Activated B cell treated with CpG ODN at 0.5 μM for 24 hours (primary cell): ENCODE measurements at places on chromosomes 13 and 19.

DNA sequence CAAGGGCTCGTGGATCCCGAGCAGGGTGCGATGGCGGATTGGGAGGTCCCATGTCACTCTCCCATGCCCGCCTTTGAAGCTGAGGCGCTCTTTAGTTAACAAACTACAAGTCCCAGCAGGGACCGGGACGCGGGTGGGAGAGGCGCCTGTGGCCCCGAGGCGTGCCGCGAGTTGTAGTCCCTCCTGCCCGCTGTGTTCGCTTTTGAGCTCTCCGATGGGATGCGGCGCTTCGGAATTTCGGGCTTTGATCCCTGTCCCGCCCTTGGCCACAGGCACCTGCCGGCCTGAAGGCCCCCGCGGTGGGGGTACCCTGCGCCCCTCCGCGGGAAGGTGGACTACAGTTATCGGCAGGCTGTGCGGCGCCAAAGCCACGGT lies 11.0 kb downstream of the CYTH2 start:
- no peak for DNase-seq

- no peak for DNase-seq
Measured at GRCh38 chr13:99256709-99257108, 1.5 kb downstream of the GPR18 start.

- DNase-seq = no peak
Measured at GRCh38 chr19:31784671-31785101, 435.4 kb upstream of the TSHZ3 start.

DNA sequence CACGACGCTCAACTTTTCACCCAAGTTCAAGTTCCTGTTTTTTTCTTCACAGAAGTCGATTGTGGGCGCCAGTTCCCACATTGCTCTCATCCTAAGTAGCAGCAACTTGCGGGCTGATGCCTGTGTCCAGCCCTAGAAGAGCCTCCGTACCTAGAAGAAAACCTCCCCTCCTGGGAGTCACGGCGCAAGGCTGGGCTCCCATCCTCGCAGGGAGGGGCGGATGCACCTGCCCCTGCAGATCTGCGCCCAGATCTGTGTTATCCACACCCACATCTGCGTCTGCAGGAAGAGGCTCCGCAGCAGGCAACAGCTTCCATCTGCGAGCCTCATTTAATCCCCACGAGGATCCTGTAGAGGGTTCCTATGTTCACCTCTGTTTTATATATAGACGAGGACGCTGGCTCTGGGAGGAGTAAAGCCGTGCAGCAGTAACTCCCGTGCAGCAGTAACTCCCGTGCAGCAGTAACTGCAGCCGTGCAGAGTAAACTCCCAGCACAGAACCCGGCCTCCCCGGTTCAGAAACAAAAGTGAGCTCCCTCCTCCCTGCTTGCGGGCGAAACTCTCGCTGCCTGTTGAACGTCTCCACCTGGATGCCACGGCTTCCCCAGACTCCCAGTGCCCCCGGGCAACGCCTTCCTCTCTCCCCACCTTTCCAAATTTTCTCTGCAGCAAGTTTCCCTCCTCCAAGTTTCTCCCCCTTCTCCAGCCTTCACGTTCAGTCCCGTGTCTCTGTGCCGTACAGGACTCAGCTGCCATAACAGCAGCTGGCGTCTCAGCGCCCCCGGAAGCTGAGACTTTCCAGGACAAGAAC lies 23.5 kb upstream of the LAIR1 start:
- DNase-seq = no peak
